NCI-H2081 treated with DMSO at 0.1 percent for 48 hours (cell line): ENCODE measurements at places on chromosomes 1 and 21.

DNA sequence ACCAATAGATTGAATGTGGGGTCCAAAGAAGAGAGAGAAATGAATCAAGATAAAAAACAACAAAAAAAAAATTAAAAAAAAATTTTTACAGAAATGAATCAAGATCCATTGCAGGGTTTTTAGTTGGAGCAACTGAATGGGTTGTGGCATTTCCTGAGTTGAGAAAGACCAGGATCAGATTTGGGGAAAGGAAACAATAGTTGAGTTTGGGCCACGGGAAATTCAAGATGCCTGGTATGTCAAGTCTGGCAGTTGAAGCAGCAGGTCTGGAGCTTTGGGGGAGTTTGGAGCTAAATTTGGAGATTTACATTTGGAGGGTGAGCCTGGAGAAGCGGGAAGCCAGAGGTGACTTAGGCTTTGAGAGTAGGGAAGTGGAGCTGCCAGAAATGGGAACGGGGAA is 22.6 kb downstream of the ATP8B2 start:
- DNase-seq, result no peak

- DNase-seq, result no peak
Measured at GRCh38 chr1:11978301-11978700, 1.9 kb upstream of the MFN2 start.

DNA sequence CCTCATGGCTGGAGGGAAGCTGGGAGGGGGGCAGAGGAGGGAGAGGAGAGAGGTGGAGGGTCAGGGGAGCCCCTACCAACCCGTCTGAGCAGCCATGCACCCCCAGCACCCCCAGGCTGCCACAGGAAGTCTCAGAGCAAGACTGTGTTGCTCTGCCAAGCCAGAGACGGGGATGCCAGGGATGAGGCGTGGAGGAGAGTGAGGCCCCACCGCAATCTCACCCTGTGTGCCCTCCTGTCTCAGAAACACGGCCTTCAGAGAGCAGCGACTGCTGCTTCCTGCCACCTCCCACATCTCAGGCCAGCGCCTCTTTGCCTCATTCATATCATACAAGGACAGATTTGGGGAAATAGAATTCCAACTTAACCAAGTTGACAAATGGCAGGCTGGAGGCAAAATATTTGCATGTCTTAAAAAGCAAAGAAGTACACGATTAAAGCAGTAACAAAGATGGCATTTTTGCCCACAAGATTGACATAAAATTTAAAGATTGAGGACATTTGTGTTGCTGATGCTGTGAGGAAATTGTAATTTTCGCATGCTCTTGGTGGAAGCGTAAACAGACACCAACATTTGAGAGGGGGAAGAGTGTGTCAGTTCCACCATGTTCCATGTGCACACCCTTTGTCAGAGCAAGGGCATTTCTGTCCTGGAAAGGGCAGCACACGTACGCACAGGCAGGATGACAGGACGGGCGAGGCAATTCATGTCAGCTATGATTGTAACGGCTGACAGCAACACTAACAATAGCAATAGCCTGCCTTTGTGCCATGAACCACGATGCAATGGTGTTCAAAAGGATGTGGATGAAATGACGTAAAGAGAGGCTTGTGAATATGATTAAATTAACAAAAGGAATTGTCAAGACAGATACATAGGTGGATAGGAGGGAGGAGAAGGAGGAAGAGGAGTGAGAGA is 59.0 kb upstream of the BACE2 start:
- no peak for DNase-seq

GRCh38 chr1:221066351-221067001 is 187.2 kb downstream of the HLX start:
- no peak for DNase-seq

DNA sequence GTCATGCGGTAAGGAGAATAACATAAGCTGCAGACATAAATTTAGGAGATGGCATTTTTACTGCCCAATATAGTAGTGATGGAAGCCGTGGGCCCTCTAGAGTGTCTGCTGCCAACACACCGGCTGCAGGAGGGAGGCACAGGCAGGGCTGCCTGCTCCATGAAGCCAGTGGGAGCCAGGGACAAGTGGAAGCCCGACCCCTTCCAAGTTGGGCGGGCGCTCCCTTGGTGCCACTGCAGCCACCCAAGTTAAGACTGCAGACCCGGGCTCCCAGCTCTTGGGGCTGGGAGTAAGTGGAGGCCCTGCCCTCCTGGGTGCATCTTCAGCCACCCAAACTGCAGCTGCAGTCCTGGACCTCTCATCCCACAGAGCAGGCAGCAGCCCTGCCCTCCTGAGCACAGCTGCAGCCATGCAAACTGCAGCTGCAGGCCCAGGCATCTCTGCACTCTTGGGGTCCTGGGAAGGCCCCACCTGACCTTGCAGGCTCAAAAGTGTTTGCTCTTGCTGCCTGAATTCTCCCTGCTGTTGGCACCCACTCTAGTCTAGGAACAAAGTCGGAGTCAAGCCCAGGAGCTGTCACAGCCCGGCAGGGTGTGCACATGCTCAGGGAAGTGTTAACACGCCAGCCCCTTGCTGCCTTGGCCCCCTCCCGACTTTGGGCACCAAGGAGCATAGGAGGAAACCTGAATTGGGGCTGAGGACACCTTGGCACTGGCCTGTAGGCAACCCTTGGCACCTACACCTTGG is 437.2 kb upstream of the PRMT6 start:
- DNase-seq, result no peak

- no peak for DNase-seq
Measured at GRCh38 chr21:40372506-40372905, 474.5 kb downstream of the DSCAM start.

GRCh38 chr1:115832651-115833050 is 8.3 kb downstream of the NHLH2 start:
- no peak for DNase-seq

DNA sequence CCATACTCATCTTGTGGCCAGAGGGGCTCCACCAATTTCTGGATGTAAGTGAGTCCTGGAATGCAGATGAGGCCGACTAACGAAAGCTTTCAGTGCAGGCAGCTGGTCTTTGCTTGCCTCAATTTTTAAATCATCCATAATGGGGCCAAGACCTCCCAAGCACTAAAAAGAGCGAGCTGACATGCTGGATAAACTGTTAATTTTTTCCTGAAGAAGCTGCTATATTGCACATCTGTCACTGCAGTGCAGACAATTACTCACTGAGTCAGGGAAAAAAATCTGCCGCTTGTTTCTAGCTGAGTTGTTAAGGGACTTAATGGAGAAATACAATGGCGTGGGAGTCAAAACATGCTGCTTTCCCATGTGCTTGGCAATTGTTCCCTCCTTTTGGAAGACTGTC is 205.5 kb downstream of the GPATCH2 start:
- DNase-seq, result no peak

DNA sequence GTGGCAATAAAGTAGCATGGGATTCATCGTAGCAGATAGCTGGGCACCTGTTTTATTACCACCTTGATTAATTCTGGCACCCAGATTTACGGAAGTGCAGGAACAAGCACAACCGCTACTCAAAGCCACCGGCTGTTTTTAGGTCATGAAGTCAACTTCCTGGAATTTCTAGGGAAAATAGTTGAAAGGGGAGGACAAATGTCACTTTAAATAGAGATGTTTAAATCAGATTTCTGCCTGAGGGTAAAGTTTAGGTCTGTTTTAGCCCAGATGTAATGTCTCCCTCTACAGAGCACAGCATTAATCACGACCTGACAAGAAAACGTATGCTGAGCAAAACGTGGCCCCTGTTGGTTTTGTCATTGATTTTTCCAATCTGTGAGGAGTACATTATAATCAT is 8.0 kb downstream of the ADGRL2 start:
- DNase-seq, result no peak

DNA sequence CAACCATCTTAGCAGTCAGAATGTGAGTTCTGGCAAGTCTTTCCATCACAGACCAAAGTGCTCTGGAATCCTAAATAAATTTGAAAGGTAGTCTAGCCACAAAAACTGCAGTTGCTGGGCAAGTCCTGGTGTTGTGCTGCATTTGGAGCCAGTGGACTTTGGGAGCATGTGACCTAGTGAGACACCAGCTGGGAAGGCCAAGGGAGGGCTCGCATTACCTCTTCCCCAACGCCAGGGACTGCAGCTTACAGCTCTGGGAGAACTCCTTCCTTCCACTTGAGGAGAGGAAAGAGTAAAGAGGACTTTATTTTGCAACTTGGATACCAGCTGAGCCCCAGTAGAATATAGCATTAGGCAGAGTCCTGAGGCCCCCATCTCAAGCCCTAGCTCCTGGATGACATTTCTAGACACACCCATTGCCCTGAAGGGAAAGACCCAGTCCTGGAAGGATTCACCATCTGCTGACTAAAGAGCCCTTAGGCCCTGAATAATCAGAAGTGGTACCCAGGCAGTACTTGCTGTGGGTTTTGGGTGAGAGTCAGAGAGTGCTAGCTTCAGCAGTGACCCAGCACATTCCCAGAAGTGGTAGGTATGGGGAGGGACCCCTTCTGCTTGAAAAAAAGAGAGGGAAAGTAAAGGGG is 190.7 kb downstream of the NUF2 start:
- no peak for DNase-seq

GRCh38 chr1:167447521-167448136 is 70.7 kb downstream of the CD247 start:
- no peak for DNase-seq

DNA sequence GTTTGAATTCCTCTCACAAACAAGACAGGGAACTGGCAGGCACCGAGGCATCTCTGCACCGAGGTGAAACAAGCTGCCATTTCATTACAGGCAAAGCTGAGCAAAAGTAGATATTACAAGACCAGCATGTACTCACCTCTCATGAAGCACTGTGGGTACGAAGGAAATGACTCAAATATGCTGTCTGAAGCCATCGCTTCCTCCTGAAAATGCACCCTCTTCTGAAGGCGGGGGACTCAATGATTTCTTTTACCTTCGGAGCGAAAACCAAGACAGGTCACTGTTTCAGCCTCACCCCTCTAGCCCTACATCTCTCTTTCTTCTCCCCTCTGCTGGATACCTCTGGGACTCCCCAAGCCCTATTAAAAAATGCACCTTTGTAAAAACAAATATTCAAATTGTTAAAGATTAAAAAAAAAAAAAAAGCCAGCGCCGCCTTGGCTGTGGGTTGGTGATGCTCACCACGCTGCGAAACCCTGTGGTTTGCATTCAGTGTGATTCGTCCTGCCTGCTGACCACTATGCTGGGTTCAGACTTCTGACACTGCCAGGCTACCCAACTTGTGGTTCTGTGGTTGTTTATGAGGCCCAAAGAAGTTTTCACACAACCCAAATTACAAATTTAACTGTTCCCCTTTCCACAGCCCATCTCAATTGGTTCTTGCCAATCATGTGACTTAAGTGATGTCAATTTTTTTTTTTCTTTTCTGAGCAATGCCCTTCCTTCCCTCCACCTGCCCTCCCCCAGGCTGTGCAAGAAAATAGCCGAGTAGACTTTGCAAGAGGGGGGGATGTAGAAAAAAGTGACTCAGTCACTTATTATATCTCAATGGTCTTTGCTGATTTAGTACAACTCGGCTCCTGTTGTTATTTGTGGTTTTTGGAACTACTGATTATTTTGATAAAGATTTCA is at the start of gene RUNX1:
Gene RUNX1 (minus strand): TSS at position 597 of the 912 bp plus-strand sequence.
- no peak for DNase-seq

DNA sequence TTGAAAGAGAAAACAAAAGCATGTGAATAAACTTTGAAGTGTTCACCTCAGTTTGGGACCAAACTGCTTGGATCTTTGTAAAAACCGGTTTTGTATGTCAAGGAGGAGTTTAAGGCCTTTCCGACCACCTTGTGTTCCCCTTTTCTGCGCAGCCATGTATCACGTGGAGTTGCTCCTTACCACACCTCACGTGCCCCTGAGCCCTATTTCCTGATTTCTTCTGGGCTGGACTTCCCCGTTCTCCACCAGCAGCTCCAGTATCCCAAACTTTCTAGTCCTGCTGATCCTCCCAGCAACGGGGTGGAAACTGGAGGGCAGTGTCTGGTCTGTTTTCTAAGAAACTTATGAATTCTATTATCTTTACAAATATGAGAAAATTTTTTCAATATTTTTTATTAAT is 1.6 kb upstream of the SH3D21 start:
- no peak for DNase-seq

GRCh38 chr1:167463080-167463479 is 55.2 kb downstream of the CD247 start:
- DNase-seq, result no peak

DNA sequence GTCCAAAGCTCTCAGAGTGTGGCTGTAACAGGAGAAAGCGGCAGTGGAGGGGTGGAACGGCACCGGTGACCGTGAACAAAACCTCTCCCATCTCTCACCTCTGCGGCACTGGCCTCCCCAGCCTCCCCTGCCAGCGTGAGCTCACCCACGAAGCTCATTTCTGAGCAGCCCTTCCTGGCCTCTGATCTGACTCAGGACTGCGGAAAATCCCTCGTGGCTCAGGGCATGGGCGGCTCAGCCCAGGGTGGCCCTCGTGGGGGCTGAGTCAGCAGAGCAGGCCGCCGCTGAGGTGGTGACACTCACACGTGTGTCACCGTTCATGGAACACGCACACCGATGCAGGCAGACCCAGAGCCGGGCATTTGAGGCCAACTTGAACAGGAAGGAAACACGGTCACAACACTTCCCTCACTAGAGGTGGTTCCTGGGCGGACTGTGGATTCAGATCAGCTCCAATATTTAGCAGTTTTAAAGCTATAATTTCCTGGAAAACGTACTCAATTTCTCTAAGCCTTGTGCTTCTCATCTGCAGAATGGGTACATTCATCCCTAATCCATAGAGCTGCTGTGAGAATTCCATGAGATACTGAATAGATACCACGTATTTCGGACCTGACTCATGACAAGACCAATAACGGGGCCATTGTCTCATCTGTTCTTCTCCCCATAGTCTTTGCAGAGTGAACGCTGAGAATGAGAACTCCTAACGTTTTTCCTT is 115.0 kb upstream of the TMPRSS2 start:
- DNase-seq, result no peak

- DNase-seq, result no peak
Measured at GRCh38 chr1:223836586-223836985, 9.2 kb downstream of the TP53BP2 start.

GRCh38 chr21:42699196-42699595 is 45.8 kb downstream of the PDE9A start:
- DNase-seq, result no peak

- DNase-seq, result no peak
Measured at GRCh38 chr1:119008483-119009311, 20.6 kb upstream of the TBX15 start.

- DNase-seq, result peak; percentile 69
Measured at GRCh38 chr1:225772323-225772768, 5.3 kb upstream of the SRP9 start.

DNA sequence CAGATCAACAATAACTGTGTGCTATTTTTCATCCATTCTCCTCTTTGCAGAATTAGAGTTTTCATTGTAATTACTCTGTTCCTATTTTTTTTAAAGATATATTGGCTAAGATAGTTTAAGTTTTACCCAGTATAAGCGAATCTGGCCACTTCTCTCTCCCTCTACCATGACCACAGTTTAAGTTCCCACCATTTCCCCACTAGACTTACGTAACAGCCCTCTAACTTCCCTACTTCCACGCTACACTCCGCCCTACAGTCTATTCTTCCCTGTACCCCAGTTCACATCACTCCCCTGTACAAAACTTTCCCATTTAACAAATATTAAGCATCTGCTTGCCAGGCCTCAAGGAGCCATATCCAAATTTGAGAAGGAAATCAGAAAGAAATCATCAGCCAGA is 16.5 kb downstream of the CTSK start:
- no peak for DNase-seq

GRCh38 chr21:25834381-25834780 is 99.6 kb downstream of the GABPA start:
- DNase-seq, result no peak
